ENCODE measurements at places on chromosomes 16 and 17.

- DNase-seq, result no peak
These were observed 10.4 kb downstream of the SLC25A10 start for GRCh38 chr17:81722184-81723120.

GRCh38 chr17:17783116-17783824 lies 53.5 kb downstream of the SREBF1 start:
- peak; percentile 22 for DNase-seq

- DNase-seq, result no peak
These were observed 107.6 kb upstream of the LHX1 start for GRCh38 chr17:36829676-36830075.

GRCh38 chr17:27651411-27652345 lies 20.7 kb downstream of the LGALS9 start:
- peak; percentile 33 for DNase-seq

- DNase-seq, result no peak
These were observed 5.1 kb upstream of the CD68 start for GRCh38 chr17:7574176-7574953.

DNA sequence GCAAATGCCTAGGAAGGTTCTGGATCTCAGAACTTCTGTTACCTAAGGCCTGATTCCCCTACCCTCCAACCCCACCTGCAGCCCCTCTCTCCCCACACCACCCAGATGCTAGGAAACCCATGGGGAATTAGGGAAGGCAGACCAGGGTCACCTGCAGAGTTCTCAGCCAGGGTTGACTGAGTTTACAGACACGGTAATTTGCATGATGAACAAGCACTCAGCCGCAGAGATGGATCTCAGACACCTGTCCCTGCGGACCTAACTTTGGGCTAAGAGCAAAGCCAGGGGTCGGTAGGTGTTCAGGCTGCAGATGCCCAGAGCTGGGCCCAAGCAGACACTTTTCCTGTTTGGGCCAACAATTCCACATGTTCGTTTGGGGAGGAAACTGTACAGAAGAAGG lies 2.9 kb downstream of the ABI3 start:
- no peak for DNase-seq

- DNase-seq, result no peak
These were observed 198.3 kb downstream of the SPECC1 start for GRCh38 chr17:20207262-20207985.

Data from stimulated activated CD4-positive, alpha-beta T cell treated with anti-CD3 and anti-CD28 coated beads, Interleukin-2, amount 100 ng/mL, for 4 hours (primary cell).